ENCODE measurements at places on chromosomes 1 and 21.

GRCh38 chr1:109248797-109249629 is at the start of gene CELSR2:
Gene CELSR2 (plus strand): TSS chr1:109249539. CDS start chr1:109250080, 541 bp downstream.
- peak; percentile 43 for DNase-seq

GRCh38 chr1:160522622-160523345 is at the start of gene SLAMF6:
Gene SLAMF6 (minus strand): TSS chr1:160523255. CDS start chr1:160523192, 63 bp downstream.
- DNase-seq = no peak

GRCh38 chr1:67647814-67648358 is 37.1 kb upstream of the GADD45A start:
- no peak for DNase-seq

- DNase-seq = peak; percentile 42
Observed at GRCh38 chr1:201999625-202000238, 10.7 kb upstream of the ELF3 start.

- DNase-seq = no peak
Observed at GRCh38 chr1:53588053-53588779, 129.0 kb downstream of the DMRTB1 start.

DNA sequence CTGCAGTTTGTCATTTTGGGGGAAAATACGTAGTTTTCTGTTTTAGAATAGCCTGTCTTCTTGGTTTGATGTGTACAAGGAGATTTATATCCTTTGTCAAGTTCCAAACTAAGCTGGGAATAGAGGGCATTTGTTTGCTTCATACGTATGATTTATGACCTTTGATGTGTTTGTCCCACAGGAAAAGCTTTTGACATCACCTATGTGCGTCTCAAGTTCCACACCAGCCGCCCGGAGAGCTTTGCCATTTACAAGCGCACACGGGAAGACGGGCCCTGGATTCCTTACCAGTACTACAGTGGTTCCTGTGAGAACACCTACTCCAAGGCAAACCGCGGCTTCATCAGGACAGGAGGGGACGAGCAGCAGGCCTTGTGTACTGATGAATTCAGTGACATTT is 79.9 kb downstream of the LAMC1 start:
- no peak for DNase-seq

- peak; percentile 36 for DNase-seq
Observed at GRCh38 chr1:46173361-46173856, 1.5 kb upstream of the TSPAN1 start.

- DNase-seq = peak; percentile 75
Observed at GRCh38 chr1:56877973-56878372, 23.4 kb downstream of the C8A start.

DNA sequence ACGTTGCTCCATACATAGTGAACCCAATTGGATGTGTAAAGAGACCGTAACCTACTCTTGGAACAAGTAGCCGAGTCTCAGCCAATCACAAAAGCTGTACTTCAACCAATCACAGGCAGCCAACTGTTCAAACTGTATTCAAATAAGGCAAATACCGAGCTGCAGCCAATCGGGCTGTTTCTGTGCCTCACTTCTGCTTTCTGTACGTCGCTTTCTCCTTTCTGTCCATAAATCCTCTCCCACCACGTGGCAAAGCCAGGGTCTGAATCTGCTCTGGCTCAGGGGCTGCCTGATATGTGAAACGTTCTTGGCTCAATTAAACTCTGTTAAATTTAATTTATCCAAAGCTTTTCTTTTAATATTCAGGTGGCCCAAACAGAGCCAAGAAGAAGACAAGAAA is 210.3 kb downstream of the URB2 start:
- no peak for DNase-seq

GRCh38 chr1:30526652-30527345 is 196.6 kb downstream of the MATN1 start:
- no peak for DNase-seq

- DNase-seq = no peak
Observed at GRCh38 chr1:53408013-53408754, 51.0 kb upstream of the DMRTB1 start.

- peak; percentile 40 for DNase-seq
Observed at GRCh38 chr21:41766883-41767605, at the start of gene RIPK4. Gene RIPK4 (minus strand): TSS chr21:41767052. CDS start chr21:41767041, 11 bp downstream.

GRCh38 chr1:180562640-180563025 is 3.9 kb downstream of the OVAAL start:
- no peak for DNase-seq

DNA sequence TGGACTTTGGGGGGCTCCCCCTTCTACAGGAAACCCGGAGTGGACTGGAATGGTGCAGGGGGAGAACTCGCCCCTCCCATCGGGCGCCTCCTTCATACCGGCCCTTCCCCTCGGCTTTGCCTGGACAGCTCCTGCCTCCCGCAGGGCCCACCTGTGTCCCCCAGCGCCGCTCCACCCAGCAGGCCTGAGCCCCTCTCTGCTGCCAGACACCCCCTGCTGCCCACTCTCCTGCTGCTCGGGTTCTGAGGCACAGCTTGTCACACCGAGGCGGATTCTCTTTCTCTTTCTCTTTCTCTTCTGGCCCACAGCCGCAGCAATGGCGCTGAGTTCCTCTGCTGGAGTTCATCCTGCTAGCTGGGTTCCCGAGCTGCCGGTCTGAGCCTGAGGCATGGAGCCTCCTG is at the start of gene TNFRSF14:
TNFRSF14 (plus strand) TSS at position 95 of the 401 bp plus-strand sequence; CDS start at position 389, 294 bp downstream.
- peak; percentile 39 for DNase-seq

DNA sequence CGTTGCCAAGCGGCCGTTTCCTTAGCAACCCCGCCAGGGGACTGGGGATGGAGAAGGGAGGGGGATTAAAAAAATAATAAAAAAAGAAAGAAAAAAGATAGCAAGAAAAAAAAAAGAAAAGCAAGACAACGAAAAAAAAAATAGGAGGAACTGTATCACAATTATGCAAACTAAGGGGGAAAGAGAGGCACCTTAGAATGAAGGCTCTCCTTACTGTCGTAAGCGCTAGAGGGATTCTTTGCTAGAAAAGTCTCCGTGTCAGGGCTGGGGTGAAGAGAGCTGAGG is 625 bp upstream of the NEGR1 start:
- no peak for DNase-seq
